Glomerular endothelial cell (primary cell): ENCODE measurements at places on chromosomes 3 and 15.
A peak's percentile ranks its signal among the peaks of the same experiment; 100 is the strongest.

GRCh38 chr15:41510728-41511127 is 2.9 kb downstream of the LTK start:
- no peak for DNase-seq

DNA sequence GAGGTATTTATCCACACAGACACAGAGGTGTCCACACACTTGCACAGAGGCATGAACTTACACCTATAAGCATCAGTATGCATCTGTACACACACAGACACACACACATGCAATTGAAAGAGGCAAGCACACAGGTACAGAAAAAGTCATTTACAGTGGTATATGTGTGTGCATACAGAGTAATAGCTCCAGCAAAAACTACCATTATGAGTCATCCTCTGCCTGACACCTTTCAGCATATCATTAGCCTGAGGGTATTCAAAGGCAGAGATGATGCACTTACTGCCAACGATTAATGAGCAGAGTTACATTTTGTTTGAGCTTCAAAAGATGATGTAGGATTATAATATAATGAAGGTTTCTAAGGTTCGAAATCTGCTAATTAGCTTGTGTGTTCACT is 100.3 kb upstream of the TPRG1 start:
- DNase-seq: no peak

GRCh38 chr15:48975472-48976419 is 12.0 kb upstream of the SHC4 start:
- DNase-seq: no peak

DNA sequence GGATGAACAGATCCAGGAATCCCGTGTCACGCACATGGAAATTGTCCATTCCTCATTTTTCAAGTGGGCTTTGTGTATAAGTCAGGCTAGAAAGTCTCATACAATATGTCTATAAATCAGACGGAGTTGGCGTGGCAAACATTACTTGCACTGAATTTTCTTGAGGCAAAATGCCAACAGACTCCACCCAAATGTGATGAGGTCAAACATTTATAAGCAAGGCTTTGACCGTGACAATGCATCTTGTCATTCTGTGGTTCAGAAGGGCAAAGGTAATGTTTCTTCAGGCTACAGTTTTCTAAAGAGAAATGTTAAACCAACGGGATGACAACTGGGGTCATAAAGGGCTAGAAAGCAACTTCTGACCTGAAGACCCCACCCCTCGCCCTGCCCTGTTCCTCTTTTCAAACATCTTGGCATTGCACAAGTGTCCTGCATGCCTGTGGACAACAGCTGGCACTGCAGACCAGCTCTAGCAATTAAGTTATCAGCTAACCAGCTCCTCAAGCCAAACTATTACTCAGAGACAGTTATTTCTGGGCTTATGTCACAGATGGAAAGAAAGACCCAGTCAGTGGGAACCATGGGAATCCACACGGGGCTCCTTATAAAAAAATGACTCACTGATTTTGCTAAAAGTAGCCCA is 36.5 kb upstream of the SPTBN5 start:
- DNase-seq: no peak

GRCh38 chr15:45868109-45868691 is 233.4 kb downstream of the SQOR start:
- no peak for DNase-seq

DNA sequence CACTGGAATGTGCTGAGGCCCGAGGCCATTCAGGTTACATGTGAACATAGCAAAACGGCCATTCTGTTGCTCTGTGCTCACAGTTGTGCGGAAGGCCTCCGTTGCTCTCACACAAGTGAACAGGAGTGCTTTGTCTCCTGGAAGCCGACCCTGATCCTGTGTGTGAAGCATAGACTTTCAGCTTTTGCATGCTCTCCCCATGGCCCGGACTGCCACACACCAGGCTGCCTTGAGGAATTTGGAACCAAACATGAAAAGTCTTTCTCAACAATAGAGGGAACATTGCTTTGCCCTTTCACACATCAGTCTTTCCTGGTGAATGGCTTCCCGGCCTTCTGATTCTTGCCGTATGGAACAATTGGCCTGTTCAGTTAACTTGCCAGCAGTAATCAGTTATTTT is 154.8 kb upstream of the LRIG1 start:
- DNase-seq: no peak

- peak; percentile 20 for DNase-seq
Observed at GRCh38 chr3:185176750-185177359, 24.0 kb upstream of the C3orf70 start.

DNA sequence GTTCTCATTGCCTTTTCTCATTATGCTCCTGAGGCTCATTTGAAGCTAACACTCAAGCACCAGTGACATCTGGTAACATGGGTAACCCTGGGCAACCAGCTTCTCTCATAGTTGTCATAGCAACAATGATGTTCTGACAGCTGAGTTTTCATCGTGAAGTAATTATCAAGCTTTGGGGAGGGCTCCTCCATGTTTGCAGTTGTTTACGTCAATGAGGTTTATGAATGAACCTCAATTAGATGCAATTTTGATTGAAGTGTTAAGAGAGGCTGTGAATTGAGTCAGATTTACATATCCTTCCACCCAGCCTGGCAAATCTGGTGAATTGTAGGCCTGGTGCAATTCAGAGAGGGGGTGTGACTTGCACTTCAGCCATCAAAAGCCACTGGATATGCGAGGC is 119.3 kb upstream of the CHD2 start:
- DNase-seq: no peak

GRCh38 chr3:155037508-155038202 is 42.5 kb upstream of the MME start:
- no peak for DNase-seq

- DNase-seq: no peak
Observed at GRCh38 chr3:106700981-106701380, 676.3 kb upstream of the CCDC54 start.

- no peak for DNase-seq
Observed at GRCh38 chr3:179278932-179279693, 28.2 kb upstream of the KCNMB3 start.

DNA sequence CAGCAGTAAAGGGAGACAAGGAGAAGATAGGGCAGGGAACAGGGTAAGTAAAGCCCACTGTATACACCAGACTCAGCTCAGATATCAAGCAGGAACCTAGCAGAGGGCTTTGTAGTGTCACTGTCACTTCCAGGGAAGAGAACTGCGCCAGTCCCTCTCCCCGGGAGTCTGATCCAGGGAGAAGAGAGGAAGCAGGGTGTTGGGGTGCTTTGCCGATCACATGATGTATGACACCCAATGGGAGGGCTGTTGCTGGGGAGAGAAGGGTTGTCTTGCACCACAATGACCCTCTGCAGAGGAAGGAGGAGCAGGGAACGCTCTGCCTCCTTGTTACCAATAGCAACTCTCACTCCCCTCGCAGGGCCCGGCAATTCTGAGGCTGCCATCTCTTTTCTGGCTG is 147.2 kb upstream of the SLC2A2 start:
- DNase-seq: no peak

- DNase-seq: no peak
Observed at GRCh38 chr3:40631341-40631995, 106.7 kb downstream of the ZNF621 start.

GRCh38 chr15:89812011-89812846 is 2.4 kb downstream of the ANPEP start:
- no peak for DNase-seq

- no peak for DNase-seq
Observed at GRCh38 chr15:40929660-40930429, 705 bp downstream of the DLL4 start.

- DNase-seq: no peak
Observed at GRCh38 chr15:74530771-74531143, 10.3 kb upstream of the ARID3B start.

- DNase-seq: no peak
Observed at GRCh38 chr3:47663630-47664240, 85.1 kb upstream of the CSPG5 start.

GRCh38 chr15:23073890-23074646 is 34.7 kb upstream of the TUBGCP5 start:
- DNase-seq: no peak

DNA sequence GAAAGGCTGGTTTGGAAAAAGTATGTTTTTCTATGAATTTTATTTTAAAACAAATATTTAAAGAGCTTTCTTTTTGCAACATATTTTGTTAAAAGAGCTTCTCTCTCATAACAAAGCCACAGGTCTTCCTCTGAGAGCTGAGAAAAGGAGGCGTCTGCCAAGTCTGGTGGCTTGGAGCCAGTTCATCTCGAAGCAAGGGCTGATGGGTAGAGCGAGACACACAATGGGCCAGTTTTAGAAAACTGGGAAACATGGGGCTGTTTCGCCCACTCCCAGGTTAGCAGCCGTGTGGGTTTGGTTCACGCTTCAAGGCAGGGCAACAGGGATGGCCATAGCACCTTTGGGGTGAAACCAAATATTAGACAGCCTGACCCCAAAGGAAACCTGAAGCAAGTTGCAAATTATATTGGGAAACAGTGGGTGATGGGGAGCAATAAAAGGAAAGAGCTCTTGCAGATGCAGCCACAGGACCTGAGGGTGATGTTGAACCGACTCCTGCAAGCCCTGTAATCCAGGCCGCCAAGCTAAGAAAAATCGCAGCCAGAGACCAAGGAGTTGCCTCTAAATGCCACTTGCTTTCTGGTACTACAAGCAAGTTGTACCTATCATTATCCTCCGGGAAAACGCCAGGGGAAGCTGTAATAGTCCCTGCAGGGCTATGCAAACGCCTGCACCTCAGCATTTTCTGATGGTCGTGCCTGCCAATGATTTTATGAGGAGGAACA is 88.4 kb upstream of the GALNT15 start:
- no peak for DNase-seq

DNA sequence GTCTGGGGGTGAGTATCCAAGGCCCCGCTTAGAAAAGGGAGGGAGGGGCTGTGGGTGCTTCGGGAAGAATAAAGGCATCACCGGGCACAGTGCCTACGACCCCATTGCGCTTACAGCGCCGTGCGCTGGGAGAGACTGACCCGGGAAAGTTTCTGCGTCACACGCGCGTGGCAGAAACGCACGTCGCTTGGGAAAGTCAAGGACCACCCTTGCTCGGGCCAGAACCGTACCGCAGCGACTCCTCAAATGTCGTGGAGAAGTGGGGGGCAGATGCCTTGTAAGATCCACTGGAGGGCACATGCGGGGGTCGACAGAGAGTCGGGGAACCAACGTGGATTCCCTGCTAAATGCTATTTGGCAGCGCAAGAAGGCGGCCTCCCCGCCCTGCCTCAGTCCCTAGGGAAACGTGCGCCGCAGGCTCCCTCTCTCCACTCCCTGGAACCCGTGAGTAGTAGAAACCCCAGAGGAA is 2.4 kb downstream of the ADAMTS9 start:
- DNase-seq: no peak

GRCh38 chr15:68389041-68389930 is 42.7 kb downstream of the ITGA11 start:
- no peak for DNase-seq

GRCh38 chr3:53238886-53239285 is 16.9 kb downstream of the TKT start:
- no peak for DNase-seq

DNA sequence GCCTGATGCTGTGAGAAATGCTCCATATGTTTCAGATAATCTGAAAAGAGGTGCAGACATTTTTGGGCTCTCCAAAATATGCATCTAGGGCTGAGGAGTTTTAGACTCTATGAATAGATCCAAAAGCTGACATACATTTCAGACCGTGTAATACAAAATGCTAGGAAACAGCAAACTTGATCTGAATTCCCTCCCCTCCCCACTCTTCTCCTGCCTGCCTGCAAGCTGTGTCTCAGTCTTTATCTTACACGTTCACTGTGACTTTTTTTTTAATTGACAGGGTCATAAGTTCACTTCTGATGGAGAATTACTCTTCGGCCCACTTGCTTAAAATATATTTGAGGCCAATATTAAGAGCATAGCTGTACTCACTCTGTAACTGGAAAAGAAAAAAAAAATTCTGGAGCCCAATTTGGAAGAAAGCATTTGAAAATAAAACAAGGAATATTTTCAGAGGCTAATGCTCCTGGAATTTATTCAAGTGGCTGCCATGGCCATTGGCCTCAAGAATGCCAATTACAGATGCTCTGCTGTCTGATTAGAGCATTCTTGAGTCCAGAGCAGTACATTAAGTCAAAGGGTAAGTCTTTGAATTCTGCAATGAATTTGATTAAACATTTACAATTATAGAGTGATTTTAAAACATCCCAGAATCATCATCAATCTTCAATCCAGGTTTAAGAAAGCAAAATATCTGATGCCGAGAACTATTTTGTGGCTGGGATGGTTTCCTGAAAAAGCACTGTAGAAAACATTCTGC is 146.2 kb upstream of the SEMA6D start:
- no peak for DNase-seq

- no peak for DNase-seq
Observed at GRCh38 chr3:178750639-178751300, 214.5 kb downstream of the KCNMB2 start.

DNA sequence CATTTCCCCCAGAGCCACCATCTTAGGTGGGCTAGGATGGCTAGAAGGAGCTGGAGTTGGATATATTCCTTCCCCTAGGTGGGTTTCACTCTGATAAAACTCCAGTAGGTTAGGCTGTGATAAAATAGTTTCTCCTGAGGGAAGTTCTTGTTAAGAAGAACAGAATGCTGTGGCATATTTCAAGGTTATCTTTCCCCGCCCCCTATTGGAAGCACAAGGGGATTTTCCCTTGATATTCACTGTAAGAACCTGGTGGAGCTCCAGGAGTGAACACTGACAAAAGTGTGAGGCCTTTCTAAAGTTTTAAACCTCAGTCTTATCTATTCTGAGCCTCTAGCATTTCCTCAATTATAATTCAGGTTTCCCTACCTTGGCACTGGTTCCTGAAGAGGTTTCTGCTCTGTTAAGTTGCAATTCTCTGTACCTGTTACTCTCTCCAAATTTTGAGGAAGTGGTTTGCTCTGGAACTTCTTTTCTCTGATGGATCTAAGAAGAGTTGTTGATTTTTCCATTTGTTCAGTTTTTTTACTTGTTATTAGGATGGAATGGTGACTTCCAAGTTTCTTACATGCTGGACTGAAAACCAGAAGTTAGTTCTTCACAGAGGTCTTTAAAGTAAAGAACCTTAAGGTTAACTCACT is 113.5 kb downstream of the GMPS start:
- no peak for DNase-seq

DNA sequence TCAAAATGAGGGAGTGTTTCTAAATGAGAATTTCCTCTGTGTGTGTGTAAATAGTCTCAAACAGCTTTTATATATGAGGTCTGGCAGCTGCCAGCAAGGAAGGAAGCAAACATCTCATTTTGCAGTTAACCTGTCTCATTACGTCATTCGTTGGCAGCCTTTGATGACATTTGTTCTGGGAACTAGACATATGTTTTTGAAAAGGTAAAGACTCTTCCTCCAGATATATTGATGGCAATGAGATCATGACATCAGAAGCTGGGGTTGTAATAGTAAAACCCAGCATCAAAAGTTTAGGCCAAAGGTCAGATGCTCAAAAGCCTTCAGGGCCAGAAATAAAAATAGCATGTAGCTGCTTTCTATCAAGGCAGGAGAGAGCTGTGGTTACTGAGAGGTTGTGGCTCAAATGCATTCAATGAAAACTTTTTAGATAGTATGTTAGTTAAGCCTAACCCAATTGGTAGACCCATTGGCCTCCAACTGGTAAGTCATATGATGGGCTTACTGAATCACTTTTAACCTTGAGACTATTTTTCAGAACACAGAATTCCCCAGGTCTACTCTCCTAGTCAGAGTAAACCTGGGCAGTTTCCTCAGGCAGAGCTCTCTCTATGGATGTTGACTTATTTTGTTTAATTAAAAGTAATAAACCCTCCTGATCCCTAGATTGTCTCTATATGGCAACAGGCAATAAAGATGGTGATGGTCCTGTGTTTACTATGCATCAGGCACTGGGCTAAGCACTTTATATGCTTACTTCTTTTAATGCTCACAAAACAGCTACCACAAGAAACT is 386.5 kb upstream of the CFAP20DC start:
- no peak for DNase-seq

- DNase-seq: no peak
Observed at GRCh38 chr3:147390589-147391569, 15.5 kb downstream of the ZIC4 start.
